ENCODE measurements at places on chromosomes 16 and 17.

DNA sequence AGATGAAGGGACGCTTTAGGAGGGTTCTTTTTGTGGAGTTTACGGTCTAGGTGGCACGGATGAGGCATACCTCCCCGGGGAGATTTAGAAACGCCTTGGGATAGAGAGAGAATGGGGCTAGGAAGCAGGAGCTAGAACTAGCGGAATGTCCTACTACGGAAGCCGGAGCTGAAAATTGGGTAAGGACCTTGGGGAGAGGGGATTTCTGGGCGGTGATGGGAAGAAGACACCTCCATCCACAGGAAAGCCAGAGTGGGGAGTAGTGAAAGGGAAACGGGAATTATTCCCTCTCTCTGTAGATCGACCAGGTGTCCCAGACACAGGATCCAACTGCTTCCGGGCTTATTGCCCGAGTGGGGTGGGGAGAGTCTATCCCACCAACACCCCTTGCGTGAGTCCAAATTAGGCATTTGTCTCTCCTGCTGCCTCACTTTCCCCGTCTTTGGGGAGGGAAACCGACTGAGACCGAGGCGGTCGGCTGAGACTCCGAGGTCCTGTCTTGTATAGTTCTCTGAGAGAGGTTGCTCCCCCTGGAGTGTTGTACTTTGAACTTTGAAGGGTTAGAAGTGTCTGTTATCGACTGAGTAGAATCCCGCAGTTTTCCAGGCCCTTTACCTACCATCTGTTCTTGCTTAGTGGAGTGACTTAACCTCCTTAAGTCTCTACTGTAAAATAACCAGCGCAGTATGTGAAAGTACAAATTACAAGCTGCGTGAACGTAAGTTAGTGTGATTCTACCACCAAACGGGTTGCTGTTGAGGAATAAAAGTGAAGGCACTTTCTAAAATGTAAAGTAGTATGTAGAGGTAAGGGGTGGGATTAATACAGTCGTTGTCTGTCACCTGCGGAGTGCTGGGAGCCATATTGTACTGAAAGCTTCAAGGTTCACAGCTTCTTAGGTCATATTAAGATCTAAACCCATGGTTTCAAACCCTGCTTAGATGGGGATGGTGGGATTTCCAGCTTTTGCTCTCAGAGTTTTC is 1.0 kb downstream of the RSPRY1 start:
- peak; percentile 9 for DNase-seq

DNA sequence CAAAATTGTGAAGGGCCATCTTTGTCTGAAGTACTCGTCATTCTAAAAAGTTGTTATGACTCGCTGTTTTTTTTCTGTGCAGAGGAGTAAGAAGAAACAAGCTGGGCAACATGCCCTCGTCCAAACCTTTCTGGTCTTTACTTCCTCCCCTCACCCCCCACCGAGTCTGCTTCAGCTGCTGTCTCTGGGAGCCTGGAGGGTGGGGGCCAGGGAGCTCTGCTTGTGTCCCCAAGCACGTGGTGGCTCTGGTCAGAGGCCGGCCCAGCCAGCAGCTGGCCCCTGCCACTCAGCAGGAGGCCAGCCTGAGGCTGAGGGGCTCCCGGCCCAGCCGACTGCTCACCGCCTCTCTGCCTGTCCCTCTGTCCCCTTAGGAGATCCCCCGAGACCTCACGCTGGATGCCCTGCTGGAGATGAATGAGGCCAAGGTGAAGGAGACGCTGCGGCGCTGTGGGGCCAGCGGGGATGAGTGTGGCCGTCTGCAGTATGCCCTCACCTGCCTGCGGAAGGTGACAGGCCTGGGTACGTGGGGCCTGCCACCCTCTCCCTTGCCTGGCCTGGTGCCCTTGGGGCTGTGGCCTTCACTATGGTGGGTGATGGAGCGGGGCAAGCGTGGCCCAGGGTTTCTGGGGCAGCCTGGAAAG is 53.7 kb upstream of the LGALS9 start:
- no peak for DNase-seq

DNA sequence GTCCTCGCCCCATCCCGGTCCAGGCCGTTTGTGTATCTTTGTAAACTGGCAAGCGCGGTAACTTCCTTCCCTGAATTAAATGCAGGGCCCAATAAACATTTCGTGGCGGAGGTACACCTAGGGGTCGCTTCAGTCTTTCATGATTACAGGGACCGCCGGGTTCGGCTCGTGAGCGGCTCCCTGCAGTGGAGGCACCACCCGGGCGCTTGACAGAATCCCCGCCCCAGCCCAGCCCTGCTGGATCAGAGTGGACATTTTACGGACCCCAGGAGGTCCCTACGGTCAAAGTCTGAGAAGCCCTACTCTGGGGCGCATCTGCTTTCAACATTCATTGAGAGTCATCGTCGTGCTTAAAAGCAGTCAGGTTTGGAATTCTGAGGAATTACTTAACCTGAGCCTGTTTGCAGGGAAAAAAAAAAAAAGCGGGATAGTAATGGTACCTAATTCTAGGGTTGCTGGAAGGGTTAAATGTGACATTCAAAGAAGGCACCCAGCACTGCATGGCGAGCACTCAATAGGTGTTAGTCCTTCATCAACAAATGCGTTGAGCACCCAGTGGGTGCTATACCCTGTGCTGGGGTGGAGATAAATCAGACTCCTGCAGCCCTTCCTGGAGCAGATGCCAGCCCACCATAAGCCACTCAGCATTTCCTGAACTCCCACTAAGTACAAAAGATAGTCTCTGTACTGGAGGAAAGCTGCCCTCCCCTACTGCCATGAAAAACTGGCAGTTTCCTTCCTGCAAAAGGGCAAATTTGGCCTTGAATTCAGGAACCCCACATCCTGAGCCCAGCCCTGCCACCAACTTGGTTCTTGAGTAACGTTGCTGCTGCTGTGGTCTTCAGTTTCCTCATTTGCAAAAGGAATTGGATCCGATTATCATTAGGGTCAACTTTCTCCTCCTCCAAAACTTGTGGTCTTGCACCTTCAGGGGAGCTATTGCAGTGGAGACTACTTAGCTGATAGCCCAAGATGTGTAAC is 658 bp upstream of the DUSP3 start:
- no peak for DNase-seq

GRCh38 chr17:27980043-27980442 is 62.4 kb upstream of the NLK start:
- DNase-seq: no peak

DNA sequence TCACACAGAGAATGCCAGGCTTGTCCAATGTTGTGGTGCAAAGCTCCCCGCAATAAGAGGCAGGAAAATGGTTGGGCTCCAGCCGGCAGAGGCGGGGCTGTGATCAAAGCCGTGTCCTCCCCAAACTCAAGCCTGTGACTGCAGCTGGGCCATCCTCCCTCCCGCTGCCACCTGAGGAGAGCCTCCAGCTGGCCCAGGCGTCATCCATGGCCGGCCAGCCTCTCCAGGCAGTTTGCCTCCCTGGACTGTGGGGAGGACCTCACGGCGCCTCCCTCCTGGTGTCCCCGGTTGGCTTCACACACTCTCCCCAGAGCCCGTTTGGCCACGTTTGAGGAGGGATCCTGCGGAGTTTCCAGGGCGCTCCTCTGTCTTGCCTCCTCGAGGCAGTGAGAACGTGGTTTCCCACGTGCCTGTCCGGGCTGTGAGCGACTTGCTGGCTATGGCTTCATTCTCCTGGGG is 134.1 kb downstream of the IRF8 start:
- DNase-seq: no peak

DNA sequence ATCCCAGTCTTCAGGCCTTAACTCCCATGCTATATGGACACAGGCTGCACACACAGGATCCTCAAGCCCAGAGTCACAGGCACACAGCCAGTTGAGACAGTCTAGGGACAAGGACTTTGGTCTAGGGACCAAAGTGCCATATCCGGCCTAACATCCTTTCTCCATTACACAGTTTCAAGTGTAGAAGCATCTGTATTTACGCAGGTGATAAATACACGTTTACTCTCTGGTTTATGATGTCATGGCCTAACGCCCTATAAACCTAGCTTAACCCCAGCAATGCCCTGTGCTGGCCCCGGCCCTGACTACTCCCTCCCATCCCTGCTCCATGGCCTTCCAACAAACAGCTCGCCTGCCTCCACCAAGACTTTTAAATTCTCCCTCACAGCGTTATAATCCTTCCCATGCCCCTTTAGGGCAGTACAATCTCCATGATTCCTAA is 17.1 kb downstream of the CUEDC1 start:
- no peak for DNase-seq

Data from activated effector memory CD4-positive, alpha-beta T cell treated with Interleukin-2 at 50 U/mL for 16 hours (primary cell).